ENCODE measurements at places on chromosomes 3 and 15.

DNA sequence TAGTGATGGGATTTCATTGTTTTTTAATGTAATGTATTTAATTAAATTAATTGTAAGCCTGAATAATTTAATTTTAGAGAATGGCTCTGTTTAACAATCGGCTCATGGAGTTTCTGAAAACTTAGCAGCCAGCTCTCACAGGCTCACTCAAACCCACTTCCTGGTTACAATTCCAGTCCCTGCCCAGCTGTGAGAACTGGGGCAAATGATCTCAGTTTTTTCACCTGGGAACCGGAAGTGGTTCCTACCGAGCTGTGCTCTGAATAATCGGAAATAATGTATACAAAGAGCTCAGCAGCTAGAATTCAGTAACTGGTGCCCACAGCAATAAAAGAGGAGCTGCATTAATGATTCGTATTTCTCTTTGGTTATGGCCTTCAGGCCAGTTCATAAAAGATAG, 244.3 kb upstream of the MCTP2 start:
- DNase-seq = no peak

DNA sequence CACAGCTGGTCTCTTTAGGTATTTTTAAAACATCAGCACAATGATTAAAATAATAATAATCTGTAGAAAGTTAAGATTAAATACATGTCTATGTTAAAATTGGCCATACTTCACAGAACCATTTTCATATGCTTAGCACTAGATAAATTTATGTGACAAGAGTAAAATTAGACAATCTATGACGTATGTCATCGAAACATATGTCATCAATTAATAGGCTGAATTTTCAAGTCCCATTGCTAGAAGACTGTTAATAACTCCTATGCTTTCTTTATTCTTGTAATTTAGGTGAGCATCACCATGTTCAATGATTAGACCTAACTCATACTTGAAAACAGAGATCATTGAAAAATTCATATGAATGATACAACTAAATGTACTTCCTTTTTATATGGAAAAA, 593.3 kb upstream of the KCNMB2 start:
- DNase-seq = no peak

- no peak for DNase-seq
Observed at GRCh38 chr3:99356696-99357095, 281.7 kb upstream of the COL8A1 start.

DNA sequence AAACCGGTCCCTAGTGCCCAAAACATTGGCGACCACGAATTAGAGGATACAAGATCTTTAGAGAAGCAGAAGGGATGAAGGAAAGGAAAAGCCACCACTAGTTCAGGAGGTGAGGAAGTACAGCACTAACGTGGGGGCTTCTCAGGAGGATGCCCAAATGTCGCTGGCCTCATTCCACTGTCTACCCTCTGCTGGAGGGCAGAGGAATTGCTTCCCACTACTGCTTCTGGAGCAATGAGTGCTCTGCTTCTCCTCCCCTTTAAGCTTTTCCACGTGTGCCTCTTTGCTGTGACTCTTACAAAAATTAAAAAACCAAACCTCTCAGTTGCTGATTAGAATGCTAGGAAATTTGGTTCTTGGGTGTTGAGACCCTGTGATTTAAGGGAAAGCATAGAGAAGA, 281.3 kb downstream of the CLSTN2 start:
- DNase-seq = peak; percentile 54

GRCh38 chr15:93362821-93363220, 273.8 kb upstream of the RGMA start:
- peak; percentile 3 for DNase-seq

- DNase-seq = peak; percentile 78
Observed at GRCh38 chr3:40996827-40997710, 202.2 kb upstream of the CTNNB1 start.

DNA sequence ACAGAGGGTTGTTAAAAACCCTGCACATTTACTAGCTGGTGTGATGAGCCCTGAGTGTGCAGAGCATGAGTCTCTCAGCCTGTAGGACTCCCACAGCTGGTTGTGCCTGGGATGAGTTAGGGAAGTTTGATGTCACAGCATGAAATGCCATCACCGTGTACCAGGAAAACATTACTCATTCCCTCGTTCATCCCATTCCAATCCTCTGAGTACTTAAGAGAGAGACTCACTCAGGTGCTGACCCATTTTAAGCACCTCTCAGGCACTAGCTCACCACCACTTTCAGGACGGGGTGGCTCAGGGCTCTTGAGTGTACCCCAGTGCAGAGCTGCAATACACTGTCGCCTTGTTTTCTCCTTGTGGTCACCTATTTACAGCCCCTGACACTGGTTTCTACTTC, 18.7 kb downstream of the MGLL start:
- no peak for DNase-seq

- no peak for DNase-seq
Observed at GRCh38 chr3:20319551-20319950, 133.5 kb upstream of the SGO1 start.

DNA sequence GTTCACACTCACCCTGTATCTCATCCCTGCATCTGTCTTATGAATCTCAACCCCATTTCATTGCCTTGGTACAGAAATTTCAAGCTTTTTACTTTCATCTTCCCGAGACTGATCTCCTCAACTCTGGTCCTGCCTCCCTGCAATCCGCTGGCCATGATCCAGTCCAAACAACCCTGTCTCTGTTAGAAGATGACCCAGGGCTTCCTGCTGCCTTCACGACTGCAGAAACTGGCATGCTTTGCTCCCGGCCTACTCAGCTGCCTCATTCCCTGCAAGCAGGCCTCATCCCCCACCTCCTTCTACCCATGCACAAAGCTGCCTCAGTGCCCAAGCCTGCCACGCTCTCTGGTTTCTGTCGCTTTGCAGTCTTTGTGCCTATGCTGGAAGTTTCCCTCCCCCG, 12.4 kb downstream of the HES1 start:
- DNase-seq = no peak

- no peak for DNase-seq
Observed at GRCh38 chr3:145721273-145721805, 439.6 kb downstream of the PLOD2 start.
